AG04450 (cell line): ENCODE measurements at places on chromosomes 5 and 9.
A peak's percentile ranks its signal among the peaks of the same experiment; 100 is the strongest.

DNA sequence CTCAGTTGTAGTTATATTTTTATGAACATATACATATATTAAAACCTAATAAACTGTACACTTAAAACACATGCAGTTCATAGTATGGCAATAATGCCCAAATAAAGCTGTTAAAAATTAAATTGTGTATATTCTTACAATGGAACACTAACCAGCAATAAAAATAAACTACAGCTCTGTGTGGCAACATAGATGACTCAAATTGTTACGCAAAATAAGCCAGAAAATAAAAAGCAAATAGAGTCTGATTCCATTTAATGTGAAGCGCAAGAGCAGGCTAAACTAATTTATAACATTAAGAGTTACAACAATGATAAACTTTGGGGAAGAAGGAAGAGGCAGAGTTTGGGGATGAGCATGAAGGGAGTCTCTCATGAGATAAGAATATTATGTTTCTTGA, 597.3 kb downstream of the TLE1 start:
- DNase-seq, result no peak

DNA sequence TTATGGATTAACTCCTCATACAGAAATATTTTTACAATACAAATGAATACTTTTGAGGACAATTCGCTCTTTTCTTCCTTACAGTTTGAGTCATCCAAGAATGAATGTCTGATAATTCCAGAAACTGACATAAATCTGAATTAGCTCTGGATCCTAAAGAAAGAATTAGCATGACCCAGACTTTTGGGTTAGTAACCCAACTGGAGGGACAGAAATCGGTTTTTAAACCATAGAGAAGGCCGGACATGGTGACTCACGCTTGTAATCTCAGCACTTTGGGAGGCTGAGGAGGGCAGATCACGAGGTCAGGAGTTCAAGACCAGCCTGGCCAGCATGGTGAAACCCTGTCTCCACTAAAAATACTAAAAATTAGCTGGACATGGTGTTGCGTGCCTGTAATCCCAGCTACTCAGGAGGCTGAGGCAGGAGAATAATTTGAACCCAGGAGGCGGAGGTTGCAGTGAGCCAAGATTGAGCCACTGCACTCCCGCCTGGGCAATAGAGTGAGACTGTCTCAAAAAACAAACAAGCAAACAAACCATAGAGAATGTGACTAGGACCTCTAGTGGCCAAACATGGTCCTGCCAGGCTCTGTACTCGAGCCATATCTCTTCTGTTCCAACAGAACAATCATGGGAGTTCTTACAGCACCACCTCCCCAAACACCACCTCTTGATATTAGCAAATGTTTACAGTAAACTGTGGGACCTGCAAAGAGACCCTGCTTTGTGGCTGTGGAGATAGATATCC, 44.8 kb downstream of the LURAP1L start:
- DNase-seq, result no peak

DNA sequence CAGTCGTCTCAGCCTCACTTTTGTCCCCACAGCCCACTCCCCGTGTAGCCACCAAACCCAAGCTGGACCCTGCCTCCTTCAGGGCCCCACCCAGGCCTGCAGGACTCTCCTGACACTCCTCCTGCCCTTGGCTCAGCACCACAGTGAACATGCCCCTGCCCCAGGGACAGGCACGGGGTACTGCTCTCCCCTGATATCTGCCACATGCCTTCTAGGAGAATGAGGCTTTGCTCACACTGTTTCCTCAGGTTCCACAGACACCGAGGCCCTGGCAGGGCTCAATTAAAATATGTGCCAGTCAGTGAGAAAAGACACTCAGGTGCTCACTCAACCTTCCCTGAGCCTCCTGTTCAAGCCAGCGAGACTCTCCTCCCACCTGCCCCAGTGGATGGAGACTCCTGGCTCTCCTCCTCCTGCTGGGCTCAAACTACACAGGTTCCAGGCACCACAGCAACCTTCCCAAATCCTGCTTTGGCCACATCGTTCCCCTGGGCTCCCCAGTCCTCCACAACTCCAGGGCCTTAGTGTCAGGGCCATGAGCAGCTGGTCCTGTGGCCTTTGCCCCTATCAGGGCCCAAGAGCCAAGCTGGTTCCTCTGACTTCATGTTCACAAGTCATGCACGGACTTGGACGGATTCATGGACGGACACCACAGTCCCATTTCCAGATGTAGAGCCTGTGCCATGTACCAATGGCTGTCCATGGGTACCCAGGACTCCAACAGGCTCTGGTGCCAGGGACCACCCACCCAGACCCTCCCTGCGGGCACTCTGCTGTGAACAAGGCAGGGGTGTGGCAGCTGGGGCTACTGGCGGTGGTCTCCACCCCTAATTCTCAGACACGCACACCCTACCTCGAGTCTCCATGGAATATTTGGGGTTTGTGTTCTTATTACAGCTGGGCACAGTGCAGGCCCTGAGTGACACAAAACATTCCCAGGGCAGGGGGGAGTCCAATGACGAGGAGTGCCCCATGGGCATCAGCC, 36.6 kb downstream of the BICD2 start:
- DNase-seq, result no peak

DNA sequence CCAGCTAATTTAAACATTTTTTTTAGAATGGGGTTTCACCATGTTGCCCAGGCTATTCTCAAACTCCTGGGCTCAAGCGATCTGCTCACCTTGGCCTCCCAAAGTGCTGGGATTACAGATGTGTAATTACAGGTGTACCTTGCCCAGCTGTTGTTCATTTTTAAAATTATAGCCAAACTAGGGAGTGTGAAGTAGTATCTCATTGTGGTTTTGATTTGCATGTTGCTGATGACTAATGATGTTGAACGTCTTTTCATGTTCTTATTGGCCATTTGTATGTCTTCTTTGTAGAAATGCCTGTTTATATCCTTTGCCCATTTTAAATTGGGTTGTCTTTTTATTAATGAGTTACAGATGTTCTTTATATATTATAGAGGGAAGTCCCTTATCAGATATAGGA, 31.5 kb downstream of the EHMT1 start:
- no peak for DNase-seq

DNA sequence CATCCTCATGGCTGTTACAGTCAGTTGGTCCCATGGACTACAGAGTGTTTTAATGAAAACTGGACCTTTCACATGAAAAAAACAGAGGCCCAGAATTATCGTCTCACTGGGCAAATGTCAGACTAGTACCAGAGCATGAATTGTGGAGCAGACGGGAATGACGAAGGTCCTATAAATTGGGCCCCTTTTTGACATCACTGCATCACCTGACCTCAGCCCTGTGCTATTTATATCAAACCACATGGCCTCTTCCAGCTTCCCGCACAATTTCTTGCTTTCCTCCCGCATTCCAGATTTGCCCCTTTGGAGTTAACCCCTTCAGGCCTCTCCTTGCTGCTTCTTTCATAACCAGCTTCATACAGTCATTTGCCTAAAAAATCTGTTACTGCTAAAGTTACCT, 301.7 kb downstream of the ATPSCKMT start:
- DNase-seq, result no peak

DNA sequence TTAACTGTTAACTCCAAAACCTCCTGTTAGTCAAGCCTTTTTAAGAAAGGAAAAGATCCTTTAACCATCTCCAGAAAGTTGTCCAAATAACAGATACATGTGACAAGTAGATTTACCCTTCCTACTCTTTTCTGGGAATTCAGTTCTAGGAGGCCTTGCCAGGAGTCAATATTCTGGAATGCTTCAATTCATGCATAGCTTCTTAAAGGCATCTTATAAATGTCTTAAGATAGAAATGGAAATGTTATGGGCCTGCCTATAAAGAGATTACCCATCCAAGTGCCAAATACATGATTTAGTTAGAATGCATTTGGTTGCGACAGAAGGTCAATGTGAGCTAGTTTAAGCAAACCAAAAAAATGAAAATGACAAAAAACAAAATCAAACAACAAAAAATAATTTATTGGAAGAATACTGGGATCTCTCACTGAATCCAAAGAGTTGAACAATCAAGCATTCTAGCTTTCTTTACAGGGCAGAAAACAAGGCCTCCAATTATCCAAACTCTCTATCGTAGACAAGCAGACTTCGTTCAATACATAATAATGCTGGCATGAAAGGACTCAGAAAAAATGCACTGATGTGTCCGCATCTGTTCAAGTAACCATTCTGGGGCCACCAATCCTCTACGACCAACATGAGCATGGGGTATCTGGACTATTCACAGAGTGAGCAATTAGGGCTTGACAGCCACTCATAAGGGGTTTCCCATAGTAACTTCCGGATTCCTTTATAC, 188.6 kb downstream of the CTNND2 start:
- no peak for DNase-seq

DNA sequence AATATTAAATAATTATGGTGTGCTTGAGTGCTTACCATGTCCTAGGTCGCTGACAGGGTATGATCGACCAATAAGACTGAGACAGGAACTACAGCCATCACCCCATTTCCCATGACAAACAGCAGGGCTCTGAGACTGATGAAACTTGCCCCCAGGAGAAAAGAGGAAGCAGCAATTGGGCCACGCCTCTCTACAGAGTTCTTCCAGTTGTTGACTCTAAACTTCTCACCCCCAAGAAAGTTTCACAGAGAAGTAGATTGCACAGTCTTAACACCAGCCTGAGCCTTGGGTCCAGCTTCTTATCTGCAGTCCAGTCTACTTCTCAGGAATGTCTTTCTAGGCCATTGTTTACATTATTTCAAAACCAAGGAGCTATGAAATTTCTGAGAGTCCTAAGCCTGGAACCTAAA, 182.2 kb upstream of the ANKRD55 start:
- DNase-seq, result peak; percentile 53

- no peak for DNase-seq
Measured at GRCh38 chr5:139723986-139724587, 71.5 kb upstream of the PSD2 start.

GRCh38 chr5:119255571-119256356, 100.1 kb upstream of the TNFAIP8 start:
- DNase-seq, result no peak

DNA sequence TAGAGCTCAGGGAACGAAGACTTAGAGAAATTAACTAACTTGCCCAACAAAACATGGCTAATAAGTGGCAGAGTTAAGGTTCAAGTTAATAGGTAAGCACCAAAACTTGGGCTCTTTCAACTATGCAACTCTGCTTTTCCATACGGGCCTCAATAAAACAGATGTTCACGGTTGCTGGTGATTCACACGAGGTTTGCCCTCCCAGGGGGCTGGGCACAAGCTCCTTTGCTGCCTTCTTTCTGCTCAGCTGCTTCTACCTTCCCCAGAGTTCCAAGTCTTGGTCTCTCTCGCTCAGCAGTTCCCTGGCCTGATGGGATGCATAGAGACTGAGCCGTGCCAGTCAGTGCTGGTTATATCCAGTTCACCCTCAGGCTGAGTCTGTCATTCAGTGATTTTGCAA, 217.9 kb downstream of the SREK1 start:
- no peak for DNase-seq

GRCh38 chr5:154254896-154255295, 64.4 kb downstream of the GALNT10 start:
- no peak for DNase-seq

DNA sequence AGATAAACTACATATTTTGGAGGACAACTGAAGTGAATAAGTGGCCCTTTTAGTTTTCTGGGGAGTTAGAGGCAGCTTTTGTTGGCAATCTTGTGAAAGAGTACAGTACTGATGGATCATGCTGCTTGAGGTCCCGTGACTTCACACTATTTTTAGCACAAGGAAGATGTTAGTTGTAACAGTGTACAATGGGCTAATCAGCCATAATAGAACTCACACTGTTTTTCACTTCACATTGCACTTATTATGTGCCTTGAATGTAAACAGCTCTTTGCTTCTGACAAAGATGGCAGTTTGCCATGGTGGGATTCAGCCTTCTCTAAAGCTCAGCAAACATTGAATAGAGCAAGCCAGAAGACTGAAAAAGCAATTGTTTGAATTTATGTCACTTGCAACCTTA, 176.7 kb upstream of the ZNF608 start:
- DNase-seq, result no peak

DNA sequence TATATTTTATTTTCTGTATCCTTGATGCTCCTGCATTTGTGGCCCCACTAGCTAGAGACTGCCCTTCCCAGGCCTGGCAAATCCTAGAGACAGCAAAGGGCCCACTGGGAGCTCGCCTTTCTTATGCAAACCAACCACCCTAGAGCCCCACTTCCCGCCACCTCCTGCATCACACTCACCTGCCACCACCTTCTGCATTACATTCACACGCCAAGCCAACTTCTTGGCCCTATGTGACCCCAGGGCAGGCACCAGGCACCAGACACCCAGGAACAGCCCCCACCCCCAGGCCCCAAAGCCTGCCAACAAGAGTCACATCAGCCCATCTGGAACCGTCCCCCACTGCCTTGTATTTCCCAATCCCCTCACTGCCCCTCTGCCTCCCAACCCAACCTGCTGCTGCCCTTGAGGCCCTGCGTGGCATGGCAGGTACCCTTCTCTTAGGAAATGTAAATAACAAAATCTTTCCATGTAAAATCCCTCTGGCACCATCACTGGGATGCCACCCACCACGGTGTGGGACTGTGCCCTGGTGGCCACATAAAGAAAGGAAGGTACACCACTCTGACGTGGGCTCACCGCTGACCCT, 22.0 kb downstream of the ROR2 start:
- DNase-seq, result no peak

GRCh38 chr5:96439477-96440184, 6.6 kb upstream of the PCSK1 start:
- DNase-seq, result no peak

- peak; percentile 3 for DNase-seq
Measured at GRCh38 chr9:98118640-98119601, at the start of gene TRIM14. Gene TRIM14, minus strand, starts transcription at chr9:98119222. Its CDS starts 34 bp downstream, at chr9:98119188.

GRCh38 chr5:19424506-19424905, 563.5 kb downstream of the CDH18 start:
- DNase-seq, result no peak

GRCh38 chr9:8745347-8745746, 945.8 kb upstream of the DMAC1 start:
- no peak for DNase-seq
